ENCODE measurements at places on chromosomes 11 and 22.

DNA sequence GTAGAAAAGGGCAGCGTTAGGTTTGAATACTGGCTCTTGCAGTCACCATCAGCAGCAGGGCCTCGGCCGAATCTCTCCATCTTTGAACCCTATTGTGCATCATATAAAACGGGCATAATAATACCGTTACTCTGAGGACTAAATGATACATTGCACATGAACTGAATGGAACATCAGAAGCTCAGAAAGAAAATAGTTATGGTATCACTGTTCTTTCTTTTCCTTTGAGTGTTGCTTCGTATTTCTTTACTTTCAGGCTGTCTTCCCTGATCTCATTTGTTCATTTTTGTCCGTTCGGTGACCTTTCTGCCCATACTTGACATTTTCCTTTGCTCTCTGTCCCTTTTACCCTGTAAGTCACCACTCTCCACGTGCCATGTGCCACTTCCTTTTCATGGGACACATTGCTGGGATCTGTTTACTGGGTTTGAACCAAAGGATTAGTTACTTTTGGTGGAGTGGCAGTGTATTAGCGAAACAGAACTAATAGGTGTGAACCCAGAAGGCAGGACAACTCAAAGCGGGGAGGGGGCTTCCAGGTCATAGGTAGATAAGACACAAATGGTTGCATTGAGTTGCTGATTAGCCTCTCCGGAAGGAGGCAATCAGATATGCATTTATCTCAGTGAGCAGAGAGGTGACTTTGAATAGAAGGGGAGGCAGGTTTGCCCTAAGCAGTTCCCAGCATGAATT is 717 bp upstream of the ZNF202 start:
- no peak for DNase-seq

GRCh38 chr11:68202165-68202564 is 10.9 kb downstream of the KMT5B start:
- no peak for DNase-seq

DNA sequence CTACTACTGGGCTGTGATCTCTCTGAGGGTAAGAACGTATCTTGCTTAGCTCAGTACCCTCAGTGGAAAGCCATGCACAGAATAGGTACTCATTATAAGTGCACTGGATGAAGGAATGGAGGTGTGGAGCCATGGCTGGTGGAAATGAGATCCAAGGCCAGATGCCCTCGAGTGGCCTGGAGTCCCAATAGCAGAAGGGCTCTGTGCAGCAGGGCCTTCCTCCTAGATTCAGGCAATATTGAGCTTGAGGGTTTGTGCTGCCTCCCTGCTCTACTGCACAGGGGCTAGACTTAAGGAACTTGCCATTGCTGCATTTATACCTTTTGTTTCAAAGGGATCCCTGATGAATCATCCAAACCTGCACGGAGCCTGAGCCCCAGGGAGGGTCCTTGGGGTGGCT is 33.6 kb upstream of the TUB start:
- no peak for DNase-seq

DNA sequence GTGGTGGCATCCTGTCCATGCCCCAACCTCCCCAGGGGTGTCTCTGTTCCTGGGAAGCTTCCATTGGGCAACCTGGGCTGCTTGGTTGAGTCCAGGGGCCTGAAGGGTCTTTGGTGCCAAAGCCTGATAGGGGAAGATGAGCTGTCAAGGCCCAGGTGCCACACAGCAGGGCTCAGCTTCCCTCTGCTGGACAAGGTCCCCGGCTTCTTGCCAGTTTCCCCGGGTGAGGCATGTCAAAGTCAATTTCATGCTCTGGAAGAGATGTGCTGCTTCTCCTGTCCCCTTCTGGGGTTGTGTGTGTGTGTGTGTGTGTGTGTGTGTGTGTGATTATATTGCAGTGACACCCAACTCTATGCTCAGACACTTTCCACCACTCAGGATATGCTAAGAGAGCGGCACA is 26.9 kb downstream of the TP53I11 start:
- no peak for DNase-seq

- no peak for DNase-seq
Observed at GRCh38 chr11:87462171-87462570, 424.4 kb downstream of the TMEM135 start.

DNA sequence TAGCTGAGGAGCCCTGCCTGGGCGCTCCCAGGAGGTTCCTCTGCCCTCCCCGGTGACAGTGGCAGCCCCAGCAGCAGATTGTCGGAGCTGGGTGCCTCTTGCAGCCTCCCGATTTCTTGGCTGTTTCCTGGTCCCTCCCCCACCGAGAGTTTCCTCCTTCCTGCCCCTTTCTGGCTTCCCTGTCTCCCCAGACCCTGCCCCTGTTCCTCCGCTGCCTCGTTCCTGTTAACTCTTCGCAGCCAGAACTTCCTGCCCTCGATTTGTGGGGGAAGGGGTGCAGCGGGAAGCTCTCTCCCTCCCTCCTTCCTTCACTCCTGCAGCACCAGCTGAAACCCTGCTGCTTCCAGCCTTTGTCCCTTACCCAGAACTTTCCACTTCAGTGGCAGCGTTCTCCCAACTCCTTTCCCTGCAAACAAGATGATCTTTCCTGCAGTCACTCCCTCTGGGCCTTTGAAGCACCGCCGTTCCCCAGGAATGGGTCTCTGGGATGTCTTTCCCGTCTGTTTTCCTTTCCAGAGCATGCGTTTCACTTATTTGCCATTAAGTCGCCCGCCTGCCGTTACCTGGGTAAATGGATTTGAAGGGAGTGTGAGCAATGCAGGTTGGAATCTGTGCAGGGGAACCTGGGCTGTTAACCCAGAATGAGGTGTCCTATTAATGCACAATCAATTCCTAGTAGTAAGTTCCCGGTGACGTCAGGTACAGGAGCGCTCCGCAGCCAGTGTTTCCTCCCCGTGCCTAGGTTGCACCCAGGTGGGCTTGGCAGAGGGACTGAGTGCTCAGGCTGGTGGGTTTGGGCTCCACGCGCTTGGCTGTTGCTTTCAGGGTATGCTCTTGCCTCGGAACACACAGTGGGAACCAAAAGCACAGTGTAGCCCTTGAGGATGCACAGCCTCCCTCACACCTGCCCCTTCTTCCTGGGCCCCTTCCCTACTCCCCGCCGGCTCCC is 4.3 kb downstream of the GRK2 start:
- no peak for DNase-seq

DNA sequence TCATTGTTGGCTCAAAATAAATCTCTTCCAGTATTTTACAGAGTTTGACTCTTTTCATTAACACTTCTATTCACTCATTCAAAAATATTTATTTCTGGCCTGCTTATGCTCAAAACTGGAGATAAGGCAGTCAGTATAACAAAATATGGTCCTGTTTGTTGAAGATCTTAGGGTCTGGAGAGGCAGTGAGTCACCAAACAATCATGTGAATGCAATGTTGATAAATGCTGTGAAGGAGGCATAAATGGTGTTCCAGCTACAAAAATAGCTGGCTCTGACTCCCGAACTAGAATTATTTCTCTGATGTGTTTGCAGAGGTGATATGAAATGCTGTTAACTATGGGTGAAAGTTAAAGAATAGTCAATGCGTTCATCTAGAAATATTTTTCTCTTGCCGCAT is 390.6 kb downstream of the AASDHPPT start:
- DNase-seq: no peak

GRCh38 chr11:28833670-28834069 is 725.5 kb downstream of the METTL15 start:
- DNase-seq: no peak
